ENCODE measurements at places on chromosomes 7 and 10.

DNA sequence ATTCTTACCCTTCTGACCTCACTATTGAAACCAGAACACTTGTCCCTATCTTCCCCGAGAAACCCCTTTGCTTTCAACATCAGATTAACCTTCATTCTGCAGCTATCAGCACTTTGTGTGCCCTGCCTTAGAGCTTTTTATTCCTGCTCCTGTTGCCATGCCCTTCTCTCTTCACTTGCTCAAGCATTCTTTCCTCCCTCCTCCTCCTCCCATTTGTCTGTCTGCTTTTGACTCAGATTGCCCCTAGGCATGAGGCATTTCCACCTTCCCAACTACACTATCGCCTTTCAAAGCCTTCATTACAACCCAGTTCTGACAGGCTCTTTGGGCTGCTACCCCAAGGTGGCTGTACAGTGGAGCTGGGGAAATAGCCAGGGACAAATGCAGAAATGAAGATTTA lies 143.3 kb downstream of the SLC25A13 start:
- DNase-seq: no peak

DNA sequence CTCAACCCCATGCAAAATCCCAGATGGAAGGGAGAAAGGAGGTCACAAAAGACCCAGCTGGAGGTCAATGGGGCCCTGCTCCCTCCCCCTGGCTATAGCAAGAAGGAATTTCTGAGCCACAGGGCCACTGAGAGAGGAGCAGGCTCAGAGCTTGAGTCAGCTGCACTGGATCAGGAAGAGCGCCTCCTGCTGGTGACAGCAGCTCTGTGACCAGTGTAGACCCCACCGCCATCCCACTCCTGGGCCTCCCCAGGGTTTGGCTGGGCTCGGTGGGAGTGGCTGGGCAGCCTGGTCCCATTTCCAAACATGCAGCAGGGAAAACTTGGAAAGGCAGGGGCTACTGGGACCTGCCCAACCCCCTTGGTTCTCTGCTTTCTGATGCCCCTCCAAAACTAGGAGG lies 31.5 kb upstream of the PRLHR start:
- DNase-seq: no peak

DNA sequence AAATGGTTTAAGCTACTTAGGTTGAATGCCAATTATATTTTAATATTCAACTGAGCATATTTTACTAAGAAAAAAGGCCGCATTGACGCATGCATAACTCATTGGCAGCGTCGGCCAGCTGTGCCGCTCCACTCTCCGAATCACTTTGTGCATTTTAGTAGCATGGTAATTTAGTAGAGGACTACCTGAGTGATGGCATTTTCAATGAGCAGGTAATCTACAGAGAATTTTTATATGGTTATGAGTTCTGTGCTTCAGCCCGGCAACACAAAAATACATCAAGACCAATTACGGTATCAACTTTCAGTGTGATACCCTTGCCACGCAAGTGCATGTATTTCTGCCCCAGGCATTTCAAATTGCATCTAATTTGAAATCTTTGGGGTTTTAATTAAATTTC lies 247.2 kb downstream of the EBF3 start:
- no peak for DNase-seq

- DNase-seq: no peak
Observed at GRCh38 chr7:137206770-137207169, 136.8 kb downstream of the PTN start.

GRCh38 chr10:36534471-36535002 lies 590.9 kb upstream of the ANKRD30A start:
- DNase-seq: no peak

GRCh38 chr7:116949941-116950801 lies 3.1 kb upstream of the ST7 start:
- DNase-seq: no peak

DNA sequence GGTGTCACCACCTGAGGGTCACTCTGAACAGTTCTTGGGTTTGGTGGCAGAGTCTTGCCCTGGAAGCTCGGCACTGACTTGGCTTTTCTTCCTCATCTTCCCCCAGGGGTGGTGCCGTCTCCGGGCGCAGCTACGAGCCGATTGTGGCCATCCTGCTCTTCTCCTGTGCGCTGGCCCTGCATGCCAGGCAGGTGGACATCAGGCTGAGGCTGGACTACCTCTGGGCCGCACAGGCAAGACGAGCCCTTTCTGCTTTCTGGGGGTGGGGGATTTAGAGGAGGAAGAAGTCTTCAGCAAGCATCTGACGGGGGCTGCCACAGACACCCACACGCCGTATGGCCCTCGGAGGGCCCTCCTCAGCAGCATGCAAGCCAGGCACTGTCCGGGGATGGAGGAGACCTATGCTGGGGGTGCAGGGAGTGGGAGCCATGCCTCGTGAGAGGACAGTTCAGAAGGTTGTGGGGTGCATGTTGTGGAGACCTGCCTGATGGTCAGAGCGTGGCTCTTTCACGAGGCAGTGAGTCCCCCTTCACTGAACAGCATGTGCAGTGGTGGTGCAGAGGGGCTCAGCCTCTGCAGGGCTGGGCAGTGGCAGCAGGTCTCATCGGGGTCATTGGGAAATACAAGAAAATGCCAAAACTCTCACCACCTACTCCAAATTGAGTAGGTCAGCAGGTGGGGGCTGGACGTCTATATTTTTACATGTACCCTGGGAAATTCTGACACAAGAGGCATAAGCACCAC lies 112.4 kb downstream of the ADCY1 start:
- no peak for DNase-seq

DNA sequence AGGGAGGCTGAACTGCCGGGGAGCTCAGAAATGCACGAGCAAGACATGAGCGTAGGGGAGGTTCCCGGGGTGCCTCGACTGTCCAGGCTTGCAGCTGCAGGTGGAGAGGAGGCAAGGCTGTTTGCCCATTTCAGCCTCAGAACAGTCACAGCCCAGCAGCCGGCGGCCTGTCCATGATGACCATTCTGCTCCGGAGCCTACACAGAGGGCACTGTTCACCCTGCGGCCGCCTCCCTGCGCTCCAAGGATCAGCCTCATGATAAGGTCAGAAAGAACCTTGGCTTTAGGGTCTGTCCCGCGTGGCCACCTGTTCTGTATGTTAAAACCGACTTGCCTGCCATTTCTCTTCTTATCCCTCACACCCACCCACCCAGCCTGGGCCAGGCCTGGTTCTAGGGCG lies 21.9 kb upstream of the CFAP46 start:
- no peak for DNase-seq

- peak; percentile 66 for DNase-seq
Observed at GRCh38 chr7:157273208-157274093, 63.4 kb upstream of the DNAJB6 start.

Measured in activated naive CD4-positive, alpha-beta T cell treated with anti-CD3 and anti-CD28 coated beads, Interleukin-2, amount 50 U/mL, for 16 hours (primary cell).